ENCODE measurements at places on chromosomes 13 and 19.

DNA sequence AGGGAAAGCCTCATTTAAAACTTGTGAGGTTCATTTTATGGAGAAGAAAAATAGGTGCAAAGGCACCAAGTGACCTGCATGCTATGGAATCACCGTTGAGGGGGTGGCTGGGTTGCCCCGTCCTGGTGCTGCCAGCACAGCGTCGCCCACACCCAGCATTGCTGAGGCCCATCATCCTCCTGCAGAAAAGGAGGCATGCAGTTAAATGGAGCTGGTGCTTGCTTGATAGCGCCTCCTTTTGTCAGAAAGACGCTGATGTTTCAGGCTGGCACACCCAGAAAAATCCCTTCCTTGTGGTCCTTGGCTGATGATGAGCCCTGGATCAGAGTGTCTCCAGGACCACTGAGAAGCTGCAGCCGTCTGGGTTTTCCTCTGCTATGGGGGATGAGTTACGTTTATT is 36.9 kb downstream of the DHRS12 start:
- no peak for DNase-seq

DNA sequence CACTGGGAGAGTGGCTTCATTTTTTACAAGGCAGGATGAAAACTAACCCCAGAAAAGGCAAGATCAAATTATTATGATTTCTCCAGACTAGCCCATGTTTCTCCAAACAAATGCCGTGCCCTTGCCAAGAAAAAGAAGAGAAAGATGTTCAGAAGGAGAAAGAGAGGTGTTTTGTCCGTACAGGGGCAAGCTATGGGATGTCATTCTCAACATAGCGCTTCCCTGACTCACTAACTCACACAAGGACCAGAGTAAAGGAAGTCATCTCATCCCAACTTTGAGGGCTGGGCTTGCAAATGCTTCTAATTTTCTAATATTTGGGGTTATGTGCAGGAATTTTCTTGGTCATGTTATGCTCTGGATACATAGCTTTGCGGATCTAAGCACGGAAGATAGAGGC is 224.2 kb upstream of the MAB21L1 start:
- DNase-seq, result no peak

GRCh38 chr19:15702534-15702930 is 25.3 kb upstream of the OR10H2 start:
- peak; percentile 20 for DNase-seq

- DNase-seq, result no peak
Observed at GRCh38 chr19:38838208-38838985, 6.8 kb upstream of the ECH1 start.

DNA sequence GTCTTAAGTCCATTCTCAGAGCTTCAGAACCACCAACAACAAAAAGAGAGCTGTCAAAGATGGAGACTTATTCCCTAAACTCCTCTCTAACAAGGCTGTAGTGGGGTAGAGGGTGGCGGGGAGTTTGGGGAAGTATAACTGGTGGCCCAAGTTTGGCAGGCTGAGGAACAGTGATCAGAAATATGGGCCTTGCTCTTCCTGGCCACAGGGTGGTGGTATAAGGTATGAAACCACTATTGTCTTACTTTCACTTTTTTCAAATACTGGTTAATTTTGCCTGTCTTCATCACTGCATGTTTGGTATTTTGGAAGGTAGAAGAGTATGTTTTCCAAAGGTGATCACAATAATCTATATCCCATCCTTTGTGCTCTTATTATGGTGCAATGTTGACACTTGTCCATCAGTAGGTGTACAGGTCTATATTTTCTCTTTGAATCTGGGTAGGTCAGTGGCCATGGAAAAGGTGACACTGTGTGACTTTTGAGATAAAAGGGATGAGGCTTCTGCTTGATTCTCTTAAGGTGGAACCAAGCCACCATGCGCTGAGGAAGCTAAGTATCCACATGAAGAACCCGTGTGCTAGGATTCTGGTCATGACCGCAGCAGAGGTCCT is 23.2 kb upstream of the GPC5 start:
- DNase-seq, result no peak

DNA sequence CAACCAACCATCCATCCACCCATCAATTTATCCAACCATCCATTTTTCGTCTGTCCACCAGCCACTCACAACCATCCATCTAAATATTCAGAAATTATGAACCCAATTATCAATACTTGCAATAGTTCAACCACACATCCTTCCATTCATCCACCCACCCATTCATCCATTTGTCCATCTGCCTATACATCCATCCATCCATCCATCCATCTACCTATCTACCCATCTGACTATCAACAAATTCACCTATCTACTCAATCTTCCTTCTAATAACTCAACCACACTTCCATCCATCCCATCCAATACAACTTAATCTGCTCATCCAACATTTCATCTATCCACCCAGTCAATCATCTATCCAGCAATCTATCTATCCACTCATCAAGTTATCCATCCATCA is 46.3 kb downstream of the UNC13A start:
- no peak for DNase-seq

DNA sequence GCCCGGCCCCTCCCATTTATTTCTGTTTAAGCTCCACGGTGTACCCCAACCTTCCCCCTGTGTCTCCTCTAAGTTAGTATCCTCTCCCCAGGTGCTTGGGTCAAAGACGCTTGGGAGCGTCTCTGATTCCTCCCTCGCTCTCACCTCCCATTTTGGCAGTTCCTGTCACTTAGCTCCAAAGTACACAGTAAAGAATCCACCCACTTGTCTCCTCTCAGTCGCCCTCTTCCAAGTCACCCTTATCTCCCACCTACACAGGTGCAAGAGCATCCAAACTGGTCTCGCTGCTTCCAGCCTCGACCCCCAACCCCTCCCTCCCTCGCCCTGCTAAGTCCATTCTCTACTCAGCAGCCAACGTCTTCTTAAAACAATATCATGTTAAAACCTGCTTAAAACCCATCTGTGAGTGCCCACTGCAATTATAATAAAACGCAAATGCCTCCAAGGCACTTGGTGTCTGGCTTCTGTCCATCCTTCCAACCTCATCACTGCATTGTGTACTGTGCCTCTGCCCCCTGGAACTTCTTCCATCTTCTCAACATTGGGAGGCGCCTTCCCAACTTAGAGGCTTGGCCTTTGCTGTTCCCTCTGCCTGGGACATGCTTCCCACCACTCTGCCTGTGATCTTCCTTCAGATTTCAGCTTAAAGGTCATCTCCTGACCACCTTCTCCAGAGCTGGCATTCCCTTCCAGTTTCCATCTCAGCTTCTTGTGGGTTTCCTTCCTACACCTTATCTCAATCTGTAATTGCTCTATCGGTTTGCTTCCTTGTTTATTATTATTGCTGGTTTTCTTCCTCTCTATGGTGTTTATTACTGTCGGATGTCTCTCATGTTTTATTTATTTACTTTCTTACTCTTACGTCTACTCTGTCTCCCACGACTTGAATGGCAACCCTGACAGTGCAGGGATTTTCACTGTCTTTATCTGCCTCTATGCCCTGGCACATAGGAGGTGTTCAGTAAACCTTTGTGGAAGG is 9.5 kb upstream of the KLK14 start:
- no peak for DNase-seq

GRCh38 chr19:1492474-1493006 is 1.6 kb downstream of the REEP6 start:
- DNase-seq, result no peak

DNA sequence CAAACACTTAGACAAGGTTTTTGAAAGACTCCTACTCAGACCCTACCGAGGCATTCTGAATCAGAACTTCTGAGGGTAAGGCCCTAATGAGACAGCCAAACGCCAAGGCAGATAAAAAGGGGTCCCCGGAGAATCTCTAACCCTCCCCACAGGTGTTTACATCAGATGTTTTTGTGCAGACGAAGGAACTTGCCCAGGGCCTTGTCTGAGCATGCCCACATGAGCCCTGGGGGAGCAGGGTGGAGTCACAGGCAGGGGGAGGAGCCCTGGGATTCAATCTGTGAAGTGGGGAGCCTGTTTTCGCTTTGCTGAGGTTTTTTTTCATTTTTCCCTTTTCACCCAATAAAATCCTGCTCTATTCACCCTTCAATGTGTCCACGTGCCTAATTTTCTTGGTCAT is 61.6 kb upstream of the MED4 start:
- peak; percentile 75 for DNase-seq

DNA sequence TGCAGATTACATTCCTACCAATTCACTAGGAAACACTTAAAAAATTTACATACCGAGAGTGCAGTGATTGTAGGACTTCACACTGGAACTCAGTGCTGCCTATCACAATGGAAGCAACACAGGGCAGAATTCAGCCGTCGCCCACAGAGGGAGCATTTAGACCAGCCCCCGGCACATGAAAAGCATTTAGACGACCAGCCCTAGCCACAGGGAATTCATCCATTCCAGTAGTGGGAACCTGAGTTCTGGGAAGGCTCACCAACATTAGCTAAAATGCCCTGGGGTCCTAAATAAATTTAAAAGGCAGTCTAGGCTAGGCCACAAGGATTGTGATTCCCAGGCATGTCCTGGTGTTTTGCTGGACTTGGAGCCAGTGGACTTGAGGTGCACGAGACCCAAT is 155.2 kb downstream of the LIG4 start:
- no peak for DNase-seq

DNA sequence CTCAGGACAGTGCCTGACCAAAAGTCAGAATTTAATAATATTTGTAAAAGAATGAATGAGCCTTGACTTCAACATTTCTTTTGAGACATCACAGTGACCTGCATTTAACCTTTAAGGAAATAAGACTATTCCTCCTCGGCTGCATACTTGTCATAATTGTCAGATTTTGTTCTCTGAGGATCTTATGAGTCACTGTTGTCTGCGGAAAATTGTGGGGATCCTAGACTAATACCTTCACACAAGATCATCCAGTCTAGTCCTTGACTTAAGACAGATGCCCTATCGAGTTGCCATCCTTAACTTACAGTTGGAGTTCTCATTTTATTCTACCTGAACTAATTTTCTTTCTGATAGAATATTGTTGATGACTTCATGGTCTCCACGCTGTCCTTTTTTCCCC is 198.4 kb downstream of the DLEU7 start:
- no peak for DNase-seq
